ENCODE measurements at places on chromosomes 2 and 18.

GRCh38 chr2:96089356-96090195 lies 26.8 kb downstream of the ADRA2B start:
- DNase-seq: no peak

DNA sequence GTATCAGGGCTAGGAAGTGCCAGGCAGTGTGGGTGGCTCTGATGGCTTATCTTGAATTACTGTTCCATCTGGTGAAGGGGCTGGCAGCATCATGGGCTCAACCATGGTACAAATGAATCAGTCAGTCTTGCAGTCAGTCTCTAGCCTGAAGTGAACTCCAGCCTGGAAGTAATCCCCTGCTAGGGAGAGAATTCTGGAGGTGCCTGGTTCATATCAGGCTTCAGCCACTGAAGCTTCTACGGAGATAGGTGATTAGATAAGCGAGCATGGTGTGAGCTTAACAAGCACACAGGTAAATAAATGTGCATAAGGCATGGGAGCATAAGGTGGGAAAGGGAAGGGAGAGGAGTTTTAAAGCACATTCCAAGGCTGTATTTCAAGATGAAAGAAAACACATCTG lies 541.7 kb downstream of the MBD2 start:
- no peak for DNase-seq

GRCh38 chr2:69947325-69947931 lies 14.0 kb downstream of the ASPRV1 start:
- no peak for DNase-seq

DNA sequence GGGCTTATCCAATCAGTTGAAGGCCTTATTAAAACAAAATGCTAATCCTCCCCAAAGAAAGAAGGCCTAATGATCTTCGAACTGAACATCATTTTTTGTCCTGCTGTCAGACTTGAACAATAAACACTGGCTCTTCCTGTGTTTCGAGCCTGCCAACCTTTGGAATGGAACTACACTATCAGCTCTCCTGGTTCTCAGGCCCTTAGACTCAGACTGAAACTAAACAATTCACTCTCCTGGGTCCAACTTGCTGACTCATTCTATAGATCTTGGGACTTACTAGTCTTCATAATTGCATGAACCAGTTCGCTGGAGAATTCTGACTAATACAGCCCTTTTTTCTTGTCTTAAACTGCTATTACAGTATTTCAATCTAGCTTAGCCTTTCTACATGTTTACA lies 235.2 kb downstream of the LNPK start:
- DNase-seq: no peak

DNA sequence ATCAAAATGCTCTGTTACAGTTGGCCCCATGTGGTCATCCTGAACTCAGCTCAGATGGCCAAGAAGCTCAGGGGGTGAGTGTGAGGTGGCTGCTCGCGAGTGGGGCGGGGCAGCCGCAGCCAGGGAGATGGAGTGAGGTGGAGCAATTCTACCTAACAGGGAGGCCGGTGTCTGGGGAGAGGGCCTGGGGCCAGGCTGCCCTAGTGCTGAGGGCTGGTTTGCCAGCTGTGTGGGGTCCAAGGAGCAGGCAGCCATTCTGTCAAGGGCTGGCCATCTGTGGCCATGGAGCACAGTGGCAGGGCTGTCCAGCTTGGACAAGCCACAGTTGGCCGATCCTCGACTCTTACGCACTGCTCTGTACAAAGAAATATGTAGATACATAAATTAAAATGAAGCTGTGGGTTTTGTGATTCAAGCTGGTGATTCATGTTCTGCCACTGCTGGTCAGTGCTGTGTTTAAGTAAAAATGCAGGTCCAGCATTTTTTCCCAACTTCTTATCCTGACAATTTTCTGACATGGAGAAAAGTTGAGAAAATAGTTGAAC lies 82.1 kb downstream of the HS6ST1 start:
- no peak for DNase-seq

GRCh38 chr2:159758239-159758638 lies 39.8 kb downstream of the CD302 start:
- no peak for DNase-seq

GRCh38 chr2:235160281-235160810 lies 208.5 kb downstream of the SH3BP4 start:
- no peak for DNase-seq

GRCh38 chr2:229244975-229245374 lies 26.1 kb downstream of the PID1 start:
- no peak for DNase-seq

DNA sequence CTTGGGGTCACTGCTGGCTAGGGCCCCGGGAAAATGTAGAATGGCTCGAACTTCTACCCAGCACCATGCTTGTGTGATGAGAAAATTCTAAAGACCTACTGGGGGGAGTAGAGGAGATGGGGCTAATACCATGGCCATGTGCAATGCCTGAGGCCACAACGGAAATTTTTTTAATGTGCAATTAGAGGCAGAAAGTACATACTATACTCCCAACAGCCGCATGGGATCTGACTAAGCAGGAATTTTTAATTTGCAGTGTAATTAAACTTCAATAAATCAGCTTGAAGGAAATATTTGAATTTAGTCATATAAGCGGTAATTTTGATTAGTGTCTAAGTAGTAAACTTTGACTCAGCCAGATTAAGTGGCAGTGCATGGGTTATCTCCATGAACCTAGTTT lies 53.2 kb upstream of the CNGA3 start:
- no peak for DNase-seq

- no peak for DNase-seq
Observed at GRCh38 chr2:195501746-195502145, 155.3 kb upstream of the SLC39A10 start.

DNA sequence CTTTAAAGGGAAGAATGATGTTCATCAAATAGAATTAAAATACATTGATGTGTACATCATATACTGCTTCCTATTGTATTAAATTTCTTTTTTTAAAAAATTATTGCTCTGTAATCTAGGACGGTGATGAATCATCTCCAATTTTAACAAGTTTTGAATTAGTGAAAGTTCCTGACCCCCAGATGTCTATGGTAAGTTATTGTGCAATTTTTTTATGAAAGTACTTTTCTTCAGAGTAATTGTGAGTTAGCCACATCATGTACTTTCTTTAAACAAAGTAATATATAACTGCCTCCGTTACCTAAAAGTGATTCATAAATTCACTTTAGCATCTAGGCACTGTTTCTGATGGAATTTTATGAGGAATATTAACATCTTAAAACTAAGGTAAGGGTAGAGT lies 38.1 kb downstream of the PIK3C3 start:
- no peak for DNase-seq

Measured in COLO829 (cell line).